ENCODE measurements at places on chromosomes 6 and 20.
A peak's percentile ranks its signal among the peaks of the same experiment; 100 is the strongest.

GRCh38 chr6:99114769-99115406, 167.1 kb upstream of the FBXL4 start:
- peak; percentile 43 for DNase-seq

DNA sequence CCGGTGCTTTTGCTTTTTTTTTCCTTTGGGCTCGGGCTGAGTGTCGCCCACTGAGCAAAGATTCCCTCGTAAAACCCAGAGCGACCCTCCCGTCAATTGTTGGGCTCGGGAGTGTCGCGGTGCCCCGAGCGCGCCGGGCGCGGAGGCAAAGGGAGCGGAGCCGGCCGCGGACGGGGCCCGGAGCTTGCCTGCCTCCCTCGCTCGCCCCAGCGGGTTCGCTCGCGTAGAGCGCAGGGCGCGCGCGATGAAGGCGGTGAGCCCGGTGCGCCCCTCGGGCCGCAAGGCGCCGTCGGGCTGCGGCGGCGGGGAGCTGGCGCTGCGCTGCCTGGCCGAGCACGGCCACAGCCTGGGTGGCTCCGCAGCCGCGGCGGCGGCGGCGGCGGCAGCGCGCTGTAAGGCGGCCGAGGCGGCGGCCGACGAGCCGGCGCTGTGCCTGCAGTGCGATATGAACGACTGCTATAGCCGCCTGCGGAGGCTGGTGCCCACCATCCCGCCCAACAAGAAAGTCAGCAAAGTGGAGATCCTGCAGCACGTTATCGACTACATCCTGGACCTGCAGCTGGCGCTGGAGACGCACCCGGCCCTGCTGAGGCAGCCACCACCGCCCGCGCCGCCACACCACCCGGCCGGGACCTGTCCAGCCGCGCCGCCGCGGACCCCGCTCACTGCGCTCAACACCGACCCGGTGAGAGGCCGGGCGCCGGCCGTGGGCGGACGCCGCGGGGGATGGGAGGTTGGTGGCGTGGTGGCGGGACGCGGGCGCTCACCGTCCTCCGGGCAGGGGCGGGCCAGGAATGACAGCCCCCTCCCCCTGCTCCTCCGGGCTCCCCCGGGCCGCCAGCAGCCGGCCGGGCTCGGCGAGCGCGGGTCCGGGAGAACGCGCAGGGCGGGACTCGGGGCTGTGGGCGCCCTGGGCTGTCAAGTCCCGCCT, 606 bp downstream of the ID4 start:
- peak; percentile 48 for DNase-seq

DNA sequence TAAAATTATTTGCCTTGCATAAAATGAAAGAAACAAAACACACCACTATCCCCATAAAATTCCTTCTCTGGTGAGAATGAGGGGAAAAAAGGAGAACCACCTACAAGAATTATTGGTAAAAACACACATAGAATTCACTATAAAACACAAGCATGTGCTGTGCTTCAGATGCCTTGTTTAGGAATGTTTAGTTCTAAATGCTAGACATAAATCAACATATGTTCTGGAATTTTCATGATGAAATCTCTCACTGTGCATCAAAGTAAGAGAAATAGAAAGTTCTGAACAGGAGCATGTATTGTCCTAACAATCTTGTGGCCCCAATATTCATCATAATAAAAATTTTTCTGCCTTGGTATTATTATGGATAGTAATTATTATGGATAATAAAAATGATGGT, 111.0 kb downstream of the PLCB4 start:
- DNase-seq, result no peak

DNA sequence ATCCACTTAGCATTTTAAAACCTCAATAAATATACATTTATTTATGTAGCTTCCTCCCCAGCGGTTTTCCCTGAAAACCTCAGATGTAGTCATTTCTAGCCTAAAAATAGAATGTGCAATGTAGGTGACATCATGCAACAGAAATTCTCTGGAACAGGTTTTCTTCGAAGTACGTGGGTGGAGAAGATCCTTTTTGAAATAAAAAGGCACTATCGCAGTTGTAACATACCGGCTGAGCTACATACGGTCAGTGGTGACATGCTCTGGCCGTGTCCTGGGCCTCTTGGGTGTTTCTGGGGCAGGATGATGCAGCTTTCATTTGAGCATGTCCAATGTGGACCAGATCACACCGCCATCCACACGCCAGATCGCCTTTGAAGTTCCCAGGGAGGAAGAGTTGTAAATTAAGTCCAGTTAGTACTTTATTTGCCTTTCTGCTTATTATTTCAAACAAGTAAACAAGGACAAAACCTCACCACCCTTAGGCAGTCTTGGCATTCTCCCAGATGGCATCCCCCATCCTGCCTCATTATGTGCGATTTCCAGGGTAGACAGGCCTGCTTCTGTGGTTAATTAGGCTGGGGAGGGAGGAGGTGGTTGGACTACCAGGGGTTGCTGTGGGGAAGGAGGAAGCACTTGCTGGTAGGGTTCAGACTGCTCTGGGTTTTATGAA, 109.5 kb upstream of the CLDN20 start:
- peak; percentile 38 for DNase-seq

- no peak for DNase-seq
Measured at GRCh38 chr6:144586986-144587385, 301.9 kb downstream of the UTRN start.

GRCh38 chr6:43436577-43437282, 9.4 kb downstream of the ABCC10 start:
- no peak for DNase-seq

- no peak for DNase-seq
Measured at GRCh38 chr6:57301757-57302156, 15.7 kb upstream of the PRIM2 start.

DNA sequence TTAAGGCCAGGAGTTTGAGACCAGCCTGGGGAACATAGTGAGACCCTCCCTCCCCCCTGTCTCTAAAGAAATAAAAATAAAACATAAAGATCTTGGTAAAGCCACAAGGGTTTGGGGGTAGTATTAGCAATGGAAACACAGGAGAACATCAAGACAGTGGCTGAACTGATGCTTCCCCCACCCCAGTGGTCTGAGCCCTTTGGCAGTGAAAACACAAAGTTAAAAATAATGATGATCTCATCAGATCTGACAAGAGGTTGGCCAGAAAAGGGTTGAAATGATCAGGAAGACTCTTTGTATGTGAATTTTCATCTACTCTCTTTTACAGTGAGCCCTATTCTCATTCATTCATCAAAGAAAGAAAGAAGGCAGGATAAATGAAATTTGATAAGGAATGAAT, 93.7 kb downstream of the KCNB1 start:
- no peak for DNase-seq

- no peak for DNase-seq
Measured at GRCh38 chr6:113149511-113149910, 707.6 kb upstream of the MARCKS start.

DNA sequence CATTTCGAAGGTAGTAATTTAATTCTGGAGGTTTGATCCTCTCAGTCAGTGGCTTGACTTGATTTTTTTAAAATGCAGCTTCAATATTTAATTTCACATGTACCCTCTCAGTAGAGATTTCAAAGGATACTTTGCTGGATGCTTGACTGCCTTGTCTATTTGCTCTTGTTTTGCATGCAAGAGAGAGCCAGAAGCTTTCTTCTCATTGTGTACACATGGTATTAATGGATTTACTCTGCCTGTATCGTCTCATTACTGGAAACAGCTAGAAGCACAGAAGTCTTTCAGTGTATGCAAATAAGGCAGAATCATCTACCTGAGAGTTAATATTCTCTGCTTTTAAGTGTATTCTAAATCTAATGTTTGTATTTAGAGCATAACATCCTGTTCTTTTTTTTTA, 84.3 kb upstream of the FOXO3 start:
- peak; percentile 89 for DNase-seq

- DNase-seq, result no peak
Measured at GRCh38 chr6:47187113-47187512, 122.6 kb downstream of the TNFRSF21 start.
